ENCODE measurements at places on chromosomes 16 and 17.

GRCh38 chr17:45031231-45032173 lies 19.9 kb downstream of the DCAKD start:
- H3K4me1 ChIP-seq = no peaks in the 10 kb centered on the region
- H3K36me3 ChIP-seq = peaks cover 8% of the 10 kb centered on the region
- H3K4me3 ChIP-seq = no peak overlapping the region
- H3K27me3 ChIP-seq = no peaks in the 10 kb centered on the region
- peak overlapping the region; percentile 42 for H3K27ac ChIP-seq

- H3K36me3 ChIP-seq = no peaks in the 10 kb centered on the region
- no peak for DNase-seq
- H3K27ac ChIP-seq = no peak overlapping the region
- peaks cover 10% of the 10 kb centered on the region for H3K4me1 ChIP-seq
- H3K27me3 ChIP-seq = no peaks in the 10 kb centered on the region
These were observed 2.4 kb downstream of the NUP93 start for GRCh38 chr16:56732366-56732765.

- no peak overlapping the region for H3K4me3 ChIP-seq
- peaks cover 18% of the 10 kb centered on the region for H3K27me3 ChIP-seq
These were observed 17.6 kb upstream of the CCDC182 start for GRCh38 chr17:57762452-57763395.

- H3K36me3 ChIP-seq = peaks cover 72% of the 10 kb centered on the region
- H3K4me1 ChIP-seq = no peaks in the 10 kb centered on the region
These were observed 16.6 kb upstream of the TXNDC11 start for GRCh38 chr16:11759163-11759834.

DNA sequence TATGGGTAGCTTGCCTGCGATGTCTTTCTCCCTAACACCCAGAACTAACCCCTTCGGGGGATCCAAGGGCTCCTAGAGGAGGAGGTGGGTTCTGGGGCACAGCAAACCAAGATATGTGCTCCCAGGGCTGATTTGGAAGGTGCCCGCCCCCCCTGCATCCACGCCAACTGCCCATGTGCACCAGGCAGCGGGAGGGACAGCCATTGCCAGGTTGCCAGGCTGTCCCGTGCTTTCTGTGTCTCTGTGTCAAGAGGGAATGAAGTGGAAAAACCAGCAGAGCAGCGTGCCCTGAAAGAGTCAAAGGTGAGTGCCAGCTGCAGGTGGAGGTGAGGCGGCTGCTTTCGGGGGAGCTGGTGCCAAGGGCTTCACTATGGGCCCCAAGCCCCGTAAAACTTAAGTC lies 6.4 kb downstream of the TEKT5 start:
- no peaks in the 10 kb centered on the region for H3K36me3 ChIP-seq
- DNase-seq = no peak
- no peaks in the 10 kb centered on the region for H3K27me3 ChIP-seq
- no peaks in the 10 kb centered on the region for H3K4me1 ChIP-seq
- H3K4me3 ChIP-seq = no peak overlapping the region

DNA sequence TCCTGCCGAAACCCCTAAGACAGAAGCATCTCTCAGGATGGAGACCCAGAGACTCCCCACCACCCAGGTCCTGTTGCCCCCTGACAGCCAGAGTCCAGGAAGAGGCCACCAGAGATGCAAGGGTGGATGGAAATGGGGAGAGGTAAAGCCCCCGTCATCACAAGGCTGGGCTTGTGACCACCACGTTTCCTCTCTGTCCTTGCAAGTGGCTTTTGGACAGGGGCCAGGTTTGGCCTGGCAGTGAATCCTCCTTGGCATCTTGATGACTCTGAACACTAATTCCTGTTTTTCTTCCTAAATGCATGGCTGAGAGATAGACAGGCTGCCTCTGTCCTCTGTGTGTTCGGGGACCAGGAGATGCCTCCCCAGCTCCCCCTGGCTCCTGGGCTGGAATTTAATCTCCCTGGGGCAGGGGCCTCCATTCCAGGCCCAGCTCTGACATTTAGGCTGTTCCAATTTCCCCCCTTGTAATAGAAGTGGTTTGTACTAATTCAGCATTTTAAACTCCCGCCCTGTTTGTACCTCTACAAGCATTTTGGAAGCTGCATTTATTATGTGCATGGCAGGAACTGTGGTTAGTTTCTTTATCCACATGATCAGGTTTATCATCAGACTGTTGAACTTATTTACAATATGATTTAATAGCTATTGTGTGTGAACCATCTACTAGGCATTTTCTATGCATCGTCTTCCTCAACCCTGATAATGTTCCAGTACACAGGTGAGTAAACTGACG lies 116.1 kb upstream of the IRX6 start:
- no peak overlapping the region for H3K4me3 ChIP-seq
- H3K4me1 ChIP-seq = no peaks in the 10 kb centered on the region
- H3K36me3 ChIP-seq = no peaks in the 10 kb centered on the region
- peak; percentile 18 for DNase-seq
- no peaks in the 10 kb centered on the region for H3K27me3 ChIP-seq

DNA sequence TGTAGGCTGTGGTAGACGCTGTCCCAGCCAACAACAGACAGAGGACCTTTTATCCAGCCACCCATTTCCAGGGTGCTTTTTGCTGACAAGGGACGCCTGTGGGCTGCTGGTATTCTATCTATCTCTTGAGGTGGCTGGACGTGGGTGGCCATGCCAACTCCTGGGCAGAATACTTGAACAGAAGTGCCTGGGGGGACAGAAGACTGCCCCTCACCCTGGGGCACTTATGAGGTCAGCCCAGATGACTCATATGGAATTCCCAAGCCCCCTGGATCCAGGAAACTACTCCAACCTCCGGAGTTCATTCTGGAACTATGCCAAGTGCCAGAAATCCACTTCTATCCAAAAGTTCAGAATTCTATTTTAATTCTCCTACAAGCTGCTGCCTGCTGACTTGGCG lies 61.3 kb downstream of the CDRT4 start:
- no peaks in the 10 kb centered on the region for H3K36me3 ChIP-seq
- H3K27ac ChIP-seq = no peak overlapping the region
- no peak for DNase-seq
- H3K4me1 ChIP-seq = peaks cover 10% of the 10 kb centered on the region

- H3K4me3 ChIP-seq = no peak overlapping the region
- no peaks in the 10 kb centered on the region for H3K36me3 ChIP-seq
- no peak overlapping the region for H3K27ac ChIP-seq
- DNase-seq = no peak
- H3K27me3 ChIP-seq = no peaks in the 10 kb centered on the region
These were observed 72.8 kb downstream of the SCNN1B start for GRCh38 chr16:23374721-23375510.

GRCh38 chr17:80951121-80952090 lies 40.2 kb upstream of the CHMP6 start:
- no peak overlapping the region for H3K4me3 ChIP-seq
- H3K27ac ChIP-seq = no peak overlapping the region
- no peak for DNase-seq
- no peaks in the 10 kb centered on the region for H3K27me3 ChIP-seq

DNA sequence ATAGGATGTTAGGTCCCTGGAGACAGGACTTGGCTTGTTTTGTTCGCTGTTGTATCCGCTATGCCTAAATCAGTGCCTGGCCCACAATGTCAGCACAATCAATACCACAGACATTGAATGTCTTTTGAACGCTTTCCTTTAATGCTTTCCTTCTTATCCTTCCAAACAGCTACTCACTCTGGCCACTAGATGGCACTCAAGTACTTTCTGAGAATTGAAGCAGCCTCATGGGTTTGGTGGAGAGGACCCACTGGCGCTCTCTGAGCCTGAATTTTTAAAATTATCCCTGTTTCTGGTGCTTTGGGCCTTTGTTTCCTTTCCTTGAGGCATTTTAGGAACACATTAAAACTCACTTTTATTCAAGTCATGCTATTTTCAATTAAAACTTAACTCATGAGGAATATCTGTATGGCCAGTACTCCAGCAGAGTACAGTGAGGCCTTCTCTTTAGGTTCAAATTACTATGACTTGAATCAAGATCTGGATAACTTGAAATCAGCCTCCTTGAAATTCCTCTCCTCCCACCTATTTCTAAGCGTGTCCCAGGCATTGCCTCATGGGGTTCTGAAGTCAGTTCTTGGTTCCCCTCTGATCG lies 3.2 kb upstream of the NLRP1 start:
- H3K36me3 ChIP-seq = no peaks in the 10 kb centered on the region
- no peaks in the 10 kb centered on the region for H3K27me3 ChIP-seq
- no peak overlapping the region for H3K4me3 ChIP-seq
- peak; percentile 68 for DNase-seq
- H3K4me1 ChIP-seq = no peaks in the 10 kb centered on the region

DNA sequence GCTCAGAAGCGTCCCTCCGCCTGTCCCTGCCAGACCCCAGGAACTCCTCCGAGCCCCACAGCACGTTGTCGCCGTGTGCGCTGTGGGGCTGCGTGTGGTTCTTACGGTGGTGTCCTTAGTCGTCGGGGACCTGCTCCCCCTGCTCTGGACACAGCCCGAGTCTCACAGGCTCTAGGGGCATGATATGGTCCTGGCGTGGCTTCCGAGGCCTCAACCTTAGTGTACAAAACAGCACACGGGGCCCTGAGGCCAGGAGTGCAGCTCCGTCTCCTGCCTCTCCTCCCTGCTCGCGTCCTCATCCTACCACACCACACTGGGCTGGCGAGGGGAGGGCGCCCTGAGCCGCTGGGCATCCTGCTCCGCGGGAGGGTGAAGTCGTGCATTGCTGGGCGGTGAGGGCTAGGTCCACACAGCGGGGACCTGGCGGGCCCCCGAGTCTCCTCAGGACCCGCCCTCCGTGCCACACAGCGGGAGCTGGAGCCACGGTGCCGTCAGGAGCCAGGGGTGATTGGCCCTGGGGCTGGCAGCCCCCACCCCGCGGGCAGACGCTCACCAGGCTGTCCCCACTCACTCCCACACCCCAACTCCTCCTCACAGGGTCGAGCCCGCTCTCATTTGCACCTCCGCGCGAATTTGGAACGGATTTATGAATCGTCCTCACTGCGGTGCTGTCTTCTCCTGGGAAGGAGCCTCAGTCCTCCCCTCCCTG lies 1.2 kb upstream of the MAFG start:
- H3K4me1 ChIP-seq = peaks cover 30% of the 10 kb centered on the region
- H3K27me3 ChIP-seq = no peaks in the 10 kb centered on the region
- H3K27ac ChIP-seq = peak overlapping the region; percentile 85
- peak overlapping the region; percentile 92 for H3K4me3 ChIP-seq

- H3K4me1 ChIP-seq = no peaks in the 10 kb centered on the region
- DNase-seq = no peak
- H3K27ac ChIP-seq = no peak overlapping the region
- H3K36me3 ChIP-seq = peaks cover 75% of the 10 kb centered on the region
- H3K4me3 ChIP-seq = no peak overlapping the region
These were observed 6.5 kb downstream of the MARF1 start for GRCh38 chr16:15636392-15636873.

DNA sequence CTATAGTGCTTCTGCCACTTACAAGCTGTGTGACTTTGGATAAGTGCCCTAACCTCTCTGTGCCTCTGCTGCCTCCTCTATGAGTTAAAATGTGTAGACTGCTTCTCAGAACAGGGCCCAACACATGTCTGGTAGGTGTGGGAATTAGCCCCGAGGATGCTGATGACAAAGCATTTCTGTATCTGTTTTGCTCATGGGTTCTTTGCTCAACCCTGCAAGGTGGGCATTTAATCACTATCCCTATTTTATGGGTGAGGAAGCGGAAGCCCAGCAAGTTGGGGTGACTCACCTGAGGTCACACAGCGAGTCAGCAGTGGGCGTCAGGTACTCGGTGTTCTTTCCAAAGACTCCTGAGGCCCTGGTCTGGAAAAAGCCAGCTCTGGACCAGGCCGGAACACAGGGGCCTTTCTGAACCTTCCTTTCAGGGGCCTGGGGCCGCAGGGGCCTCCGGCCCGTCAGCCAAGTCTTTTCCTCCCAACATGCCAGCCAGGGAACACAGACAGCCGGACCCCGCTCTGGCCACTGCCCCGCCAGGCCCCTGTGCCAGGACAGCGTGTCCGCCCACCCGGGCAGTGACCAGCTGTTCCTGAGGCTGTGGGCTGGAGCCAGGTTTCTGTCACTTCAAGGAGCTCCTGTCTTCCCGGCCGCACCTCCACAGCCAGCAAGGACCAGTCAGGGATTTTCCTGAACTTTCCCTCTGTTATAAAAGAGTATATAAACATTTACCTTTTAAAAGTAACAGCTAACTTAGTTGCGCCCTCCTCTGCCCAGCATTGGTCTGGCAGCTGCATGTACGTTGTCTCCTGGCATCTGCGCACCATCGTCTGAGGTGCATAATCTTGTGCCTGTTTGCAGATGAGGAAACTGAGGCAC lies 62.5 kb downstream of the SREBF1 start:
- no peak overlapping the region for H3K4me3 ChIP-seq
- no peaks in the 10 kb centered on the region for H3K36me3 ChIP-seq
- no peak overlapping the region for H3K27ac ChIP-seq
- no peaks in the 10 kb centered on the region for H3K4me1 ChIP-seq
- no peak for DNase-seq

GRCh38 chr16:27322858-27323780 lies 9.3 kb downstream of the IL4R start:
- no peak overlapping the region for H3K4me3 ChIP-seq
- no peak for DNase-seq
- H3K27me3 ChIP-seq = no peaks in the 10 kb centered on the region
- no peaks in the 10 kb centered on the region for H3K4me1 ChIP-seq
- H3K27ac ChIP-seq = no peak overlapping the region
- H3K36me3 ChIP-seq = no peaks in the 10 kb centered on the region

DNA sequence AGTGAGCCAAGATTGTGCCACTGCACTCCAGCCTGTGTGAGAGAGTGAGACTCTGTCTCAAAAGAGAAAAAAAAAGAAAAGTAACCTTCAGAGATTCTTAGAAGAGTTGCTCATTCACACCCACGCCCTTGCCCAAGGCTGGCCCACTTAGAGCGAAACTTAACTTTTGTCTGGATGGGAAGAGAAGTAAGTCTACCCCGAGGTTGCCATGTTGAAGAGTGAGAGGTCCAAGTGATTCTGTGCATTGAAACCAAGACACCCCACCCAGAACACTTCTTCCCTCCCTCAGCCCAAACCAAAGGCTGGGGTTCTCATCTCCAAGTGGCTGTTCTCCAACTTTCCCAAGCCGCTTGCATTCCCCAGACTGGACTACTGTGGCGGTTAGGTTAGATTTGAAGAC lies 2.4 kb upstream of the CISD3 start:
- H3K4me1 ChIP-seq = 0 out of 2 replicates have a peak, but pooled peaks cover 12% of the 10 kb centered on the region
- no peak for DNase-seq
- no peak overlapping the region for H3K4me3 ChIP-seq
- H3K27ac ChIP-seq = no peak overlapping the region
- H3K36me3 ChIP-seq = peaks cover 6% of the 10 kb centered on the region

GRCh38 chr16:47928008-47928407 lies 227.8 kb downstream of the ABCC12 start:
- no peaks in the 10 kb centered on the region for H3K27me3 ChIP-seq
- no peak overlapping the region for H3K4me3 ChIP-seq
- H3K4me1 ChIP-seq = no peaks in the 10 kb centered on the region
- no peak overlapping the region for H3K27ac ChIP-seq
- no peaks in the 10 kb centered on the region for H3K36me3 ChIP-seq

- H3K36me3 ChIP-seq = no peaks in the 10 kb centered on the region
- no peak overlapping the region for H3K27ac ChIP-seq
- H3K4me1 ChIP-seq = no peaks in the 10 kb centered on the region
These were observed 52.0 kb upstream of the TEX2 start for GRCh38 chr17:64315032-64315490.

- H3K4me1 ChIP-seq = no peaks in the 10 kb centered on the region
- no peak for DNase-seq
- H3K4me3 ChIP-seq = no peak overlapping the region
- no peak overlapping the region for H3K27ac ChIP-seq
- H3K36me3 ChIP-seq = no peaks in the 10 kb centered on the region
- H3K27me3 ChIP-seq = no peaks in the 10 kb centered on the region
These were observed 27.4 kb upstream of the SSTR2 start for GRCh38 chr17:73137376-73137775.

All from SK-N-SH (cell line).